SHP77 (cell line): ENCODE measurements at places on chromosomes 13 and 19.
A peak's percentile ranks its signal among the peaks of the same experiment; 100 is the strongest.

GRCh38 chr13:41494202-41494601 is 36.9 kb downstream of the RGCC start:
- no peak for DNase-seq

DNA sequence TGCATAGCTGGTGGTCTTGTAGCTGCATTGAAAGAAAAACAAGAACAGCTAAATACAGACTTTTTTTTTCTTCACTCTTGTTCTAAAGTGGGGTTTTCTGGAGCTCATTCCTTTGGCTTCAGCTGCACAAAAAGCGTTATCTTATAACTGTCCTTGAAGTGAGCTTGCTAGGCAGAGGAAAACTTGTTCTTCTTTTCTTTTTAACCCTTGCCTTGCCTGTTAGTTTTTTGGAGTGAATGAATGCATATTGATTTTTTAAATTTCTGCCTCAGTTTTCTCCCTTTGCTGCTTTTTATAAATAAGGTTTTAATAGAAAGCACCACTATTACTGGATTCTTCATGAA is 1.5 kb downstream of the ZNF765 start:
- DNase-seq = no peak

GRCh38 chr19:17989425-17990094 is 18.4 kb upstream of the ARRDC2 start:
- no peak for DNase-seq

DNA sequence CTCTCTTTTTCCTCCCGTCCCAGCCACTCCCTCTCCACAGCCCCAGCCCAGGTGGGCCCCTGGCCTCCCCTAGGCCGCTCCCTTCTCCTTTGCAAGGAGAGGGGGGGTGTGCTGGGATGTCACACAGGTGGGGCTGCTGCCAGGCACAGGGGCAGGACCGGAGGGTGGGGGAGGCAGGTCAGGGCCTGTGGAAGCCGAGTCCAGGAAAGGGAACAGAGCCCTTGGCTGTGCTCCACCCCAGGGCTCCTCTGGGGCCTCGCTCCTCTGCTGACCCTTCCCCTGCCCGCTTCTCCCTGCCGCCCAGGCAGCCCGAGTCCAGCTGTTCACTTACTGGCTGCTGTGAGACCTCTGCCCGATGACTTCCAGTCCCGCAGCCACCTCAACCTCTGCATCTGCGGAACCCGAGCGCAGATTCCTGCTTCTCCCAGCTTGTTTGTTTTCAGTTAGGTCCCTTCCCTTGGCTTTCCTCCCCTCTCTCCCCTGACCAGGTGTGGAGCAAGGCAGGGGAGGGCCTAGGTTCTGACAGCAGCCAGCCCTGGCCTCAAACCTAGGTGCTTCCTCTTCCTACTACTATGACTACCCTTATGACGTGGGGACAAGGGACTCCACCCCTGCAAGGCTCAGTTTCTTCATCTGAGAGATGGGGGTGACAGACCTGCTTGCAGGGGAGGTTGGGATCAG is 850 bp upstream of the KLK11 start:
- DNase-seq = no peak

DNA sequence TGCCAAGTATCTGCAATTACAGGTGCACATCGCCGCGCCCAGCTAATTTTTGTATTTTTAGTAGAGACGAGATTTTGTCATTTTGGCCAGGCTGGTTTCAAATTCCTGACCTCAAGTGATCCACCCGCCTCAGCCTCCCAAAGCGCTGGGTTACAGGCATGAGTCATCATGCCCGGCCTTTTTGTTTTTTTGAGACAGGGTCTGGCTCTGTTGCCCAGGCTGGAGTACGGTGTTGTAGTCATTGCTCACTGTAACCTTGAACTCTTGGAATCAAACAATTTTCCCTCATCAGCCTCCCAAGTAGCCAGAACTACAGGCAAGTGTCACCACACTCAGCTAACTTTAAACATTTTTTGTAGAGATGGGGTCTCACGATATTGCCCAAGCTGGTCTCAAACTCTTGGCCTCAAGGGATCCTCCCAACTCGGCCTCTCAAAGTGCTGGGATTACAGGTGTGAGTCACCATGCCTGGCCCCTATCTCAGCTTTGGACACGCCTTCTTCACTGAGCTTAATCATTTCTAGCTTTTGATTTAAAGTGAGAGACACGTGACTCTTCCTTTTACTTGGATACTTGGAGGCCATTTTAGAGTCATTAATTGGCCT is 4.0 kb upstream of the IRGC start:
- DNase-seq = no peak

GRCh38 chr19:32287811-32288227 is 57.6 kb upstream of the ZNF507 start:
- peak; percentile 48 for DNase-seq

GRCh38 chr19:40464059-40465024 is 1.2 kb downstream of the BLVRB start:
- DNase-seq = peak; percentile 80

GRCh38 chr13:75581874-75582640 is 32.5 kb downstream of the UCHL3 start:
- no peak for DNase-seq

- DNase-seq = no peak
Observed at GRCh38 chr19:4414144-4414799, 11.8 kb downstream of the CHAF1A start.

DNA sequence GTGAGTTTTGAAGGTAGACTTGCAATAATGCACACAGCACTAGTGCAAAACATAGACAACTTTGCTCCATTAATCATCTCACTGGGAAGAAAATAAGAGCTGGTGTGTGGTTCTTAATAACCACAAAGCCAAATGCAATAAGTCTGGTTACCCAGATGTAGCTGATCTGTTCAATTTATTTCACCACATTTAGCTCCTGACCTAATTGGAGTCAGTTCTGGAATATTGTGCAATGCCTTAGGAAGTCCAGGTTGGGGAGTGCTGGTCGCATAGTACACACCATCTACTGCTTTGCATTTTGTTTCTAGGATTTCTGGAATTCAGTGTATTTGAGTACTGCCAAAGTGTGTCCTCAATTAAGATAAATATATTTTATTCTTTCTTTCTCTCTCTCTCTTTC is 483.3 kb upstream of the SPRY2 start:
- no peak for DNase-seq

- DNase-seq = no peak
Observed at GRCh38 chr19:33332248-33332647, 29.9 kb upstream of the CEBPA start.
